ENCODE measurements at places on chromosomes 6 and 20.

GRCh38 chr6:43993881-43994523 lies 133.2 kb downstream of the MRPL14 start:
- no peak for DNase-seq

- DNase-seq = peak; percentile 12
Observed at GRCh38 chr20:36493051-36493800, 48.1 kb upstream of the MYL9 start.

DNA sequence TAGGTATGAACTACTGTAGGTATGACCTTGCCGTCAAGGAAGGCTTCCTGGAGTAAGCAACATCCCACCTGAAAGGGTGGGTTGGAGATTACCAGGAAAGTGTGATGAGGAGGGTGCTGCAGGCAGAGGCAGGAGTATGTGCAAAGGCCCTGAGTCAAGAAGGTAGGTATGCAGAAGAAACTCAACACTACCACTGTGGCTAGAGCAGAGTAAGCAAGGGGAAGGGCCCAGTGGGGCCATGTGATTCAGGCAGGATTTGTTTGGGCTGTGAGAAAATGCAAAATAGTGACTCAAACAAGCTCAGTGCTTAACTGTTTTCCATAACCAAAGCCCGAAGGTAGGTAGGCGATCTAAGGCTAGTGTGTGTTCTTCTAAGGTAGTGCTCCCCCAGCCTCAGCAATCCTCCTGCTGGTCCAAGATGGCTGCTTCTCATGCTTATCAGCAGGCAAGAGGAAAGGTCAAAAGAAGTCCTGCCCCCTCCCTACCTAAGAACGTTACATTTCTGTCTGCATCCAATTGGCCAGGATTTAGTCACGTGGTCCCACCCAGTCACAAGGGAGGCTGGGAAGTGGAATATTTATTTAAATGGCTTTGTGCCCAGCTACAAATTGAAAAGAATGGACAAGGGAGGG lies 36.2 kb upstream of the HMGA1 start:
- peak; percentile 86 for DNase-seq

- no peak for DNase-seq
Observed at GRCh38 chr6:144639654-144640053, 354.5 kb downstream of the UTRN start.

DNA sequence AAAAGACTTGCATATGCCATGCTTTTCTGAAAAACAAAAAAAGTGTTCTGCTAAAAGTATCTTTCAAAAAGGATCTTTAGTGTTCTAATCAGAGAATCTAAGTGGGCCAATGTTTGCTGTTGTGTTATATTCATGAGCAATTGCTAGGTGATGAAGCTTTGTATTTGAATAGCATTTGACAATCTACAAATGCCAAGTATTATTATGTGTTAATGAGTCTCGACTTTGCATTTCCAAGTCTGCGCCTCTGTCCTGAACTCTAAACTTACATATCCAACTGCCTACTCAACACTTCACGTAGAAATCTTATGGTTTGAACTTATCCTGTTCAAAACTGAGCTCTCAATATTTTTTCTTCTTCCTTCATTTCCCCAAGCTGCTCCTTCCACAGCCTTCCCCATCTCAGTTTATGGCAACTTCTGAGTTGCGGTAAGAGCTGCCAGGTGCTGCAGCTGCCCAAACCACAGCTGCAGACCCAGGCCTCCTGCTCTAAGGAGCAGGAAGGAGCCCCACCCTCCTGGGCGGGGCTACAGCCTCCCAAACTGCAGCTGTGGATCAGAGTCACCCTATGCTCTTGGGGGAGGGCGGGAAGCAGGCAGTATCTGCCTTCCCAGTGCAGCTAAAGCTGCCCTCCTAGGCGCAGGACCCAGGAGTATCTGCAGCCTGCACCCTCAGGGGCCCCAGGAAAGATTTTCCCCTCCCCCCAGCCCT lies 16.7 kb upstream of the MAK start:
- DNase-seq = no peak

GRCh38 chr6:7180751-7181150 lies 73.0 kb downstream of the RREB1 start:
- DNase-seq = no peak

DNA sequence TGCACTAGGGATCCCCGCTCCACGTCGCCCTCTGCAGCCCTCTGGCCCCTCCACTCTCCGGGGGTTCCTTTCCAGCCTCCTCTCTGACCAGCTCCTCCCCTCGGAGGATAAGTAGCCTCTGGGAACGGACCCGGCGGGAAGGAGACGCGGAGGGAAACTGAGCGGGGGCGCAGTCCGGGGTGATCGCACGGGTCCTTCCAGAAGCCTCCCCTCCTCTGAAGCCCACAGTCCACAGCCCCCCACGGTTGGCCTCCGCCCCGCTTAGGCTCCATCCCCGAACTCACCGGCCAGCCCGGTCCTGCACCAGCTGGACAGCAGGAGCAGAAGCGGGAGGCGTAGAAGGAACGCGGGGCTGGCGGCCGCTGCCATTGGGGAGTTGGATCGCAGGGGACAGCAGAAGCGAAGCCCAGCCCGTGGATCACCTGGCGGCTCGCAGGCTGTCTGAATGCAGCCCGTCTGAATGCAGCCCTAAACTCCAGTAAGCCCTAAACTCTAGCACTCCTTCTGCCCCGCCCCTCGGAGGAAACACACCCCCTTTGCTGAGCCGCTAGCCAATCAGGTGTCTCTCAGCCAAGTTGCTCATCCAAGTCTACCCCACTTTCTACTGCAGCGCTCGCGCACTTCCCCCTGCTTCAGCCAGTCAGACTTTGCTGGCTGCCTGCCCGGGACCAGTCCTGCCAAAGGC lies at the start of gene RAET1G:
Gene RAET1G (minus strand): TSS at position 480 of the 685 bp plus-strand sequence. CDS start 111 bp downstream, at position 369.
- peak; percentile 88 for DNase-seq

Data from iPS DF 19.7 (cell line).